ENCODE measurements at places on chromosomes 2 and 18.

- no peak for DNase-seq
These were observed 41.3 kb upstream of the KCNE4 start for GRCh38 chr2:223010641-223011040.

DNA sequence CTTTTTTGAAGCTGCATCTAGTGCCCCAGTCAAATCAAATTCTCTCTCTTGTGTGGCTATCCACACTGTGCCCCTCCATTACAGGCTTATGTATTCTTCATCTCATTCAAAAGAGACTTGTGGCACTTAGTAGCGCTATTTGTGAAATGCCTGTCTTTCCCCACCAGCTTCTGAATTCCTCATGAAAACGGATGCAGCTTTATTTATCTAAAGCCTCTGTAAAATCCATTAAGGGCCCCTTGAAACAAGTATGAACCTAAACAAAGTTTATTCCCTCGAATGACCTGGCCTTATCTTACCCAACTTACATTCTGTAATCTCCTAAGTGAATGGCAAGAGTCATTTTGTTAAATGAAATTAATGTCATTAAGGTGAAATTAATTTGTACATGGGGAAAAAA lies 417.4 kb upstream of the PIK3C3 start:
- DNase-seq: no peak

- DNase-seq: peak; percentile 48
These were observed 84.6 kb downstream of the NRP2 start for GRCh38 chr2:205766779-205767359.

DNA sequence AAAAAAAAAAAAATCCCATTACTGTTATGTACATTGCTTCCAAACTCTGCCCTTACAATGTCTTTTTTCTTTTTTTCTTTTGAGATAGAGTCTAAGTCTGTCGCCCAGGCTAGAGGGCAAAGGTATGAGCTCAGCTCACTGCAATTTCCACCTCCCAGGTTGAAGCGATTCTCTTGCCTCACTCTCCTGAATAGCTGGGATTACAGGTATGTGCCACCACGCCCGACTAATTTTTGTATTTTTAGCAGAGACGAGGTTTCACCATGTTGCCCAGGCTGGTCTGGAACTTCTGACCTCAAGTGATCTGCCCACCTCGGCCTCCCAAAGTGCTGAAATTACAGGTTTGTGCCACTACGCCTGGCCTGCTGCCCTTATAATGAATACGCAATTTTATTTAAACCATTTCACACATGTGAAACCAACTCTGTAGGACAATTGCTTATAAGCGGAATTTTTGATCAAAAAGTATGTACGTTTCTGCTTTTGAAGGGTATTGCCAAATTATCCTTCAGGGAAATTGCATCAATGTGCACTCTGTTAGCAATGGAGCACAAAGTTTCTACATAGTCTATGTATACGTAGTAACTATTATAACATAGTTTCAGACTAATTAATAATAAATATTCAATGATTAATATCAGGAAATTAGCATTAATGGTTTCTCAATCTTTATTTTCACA lies 55.7 kb upstream of the ACTR3 start:
- DNase-seq: no peak

DNA sequence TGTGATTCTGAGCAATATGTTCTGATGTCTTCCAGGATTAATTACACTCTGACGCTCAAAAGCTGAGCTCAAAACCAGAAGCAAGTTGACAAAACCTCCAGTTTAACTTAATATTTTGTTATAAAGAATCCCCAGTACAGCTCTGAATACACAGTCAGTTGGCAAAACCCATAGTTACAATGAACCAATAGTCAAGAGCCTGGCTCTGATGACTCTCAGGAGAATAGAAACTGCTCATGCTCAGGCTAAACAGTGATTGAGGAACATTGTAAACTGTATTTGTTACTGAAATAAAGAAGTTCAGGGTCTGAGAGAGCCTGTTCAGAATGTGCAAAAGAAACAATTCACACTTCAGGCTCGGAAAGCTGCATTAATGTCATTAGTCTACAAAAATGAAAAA lies 1565.9 kb downstream of the SUCLG1 start:
- DNase-seq: no peak

- no peak for DNase-seq
These were observed 72.1 kb downstream of the GLI2 start for GRCh38 chr2:120807751-120808150.

GRCh38 chr2:133711806-133712205 lies 143.5 kb upstream of the NCKAP5 start:
- DNase-seq: no peak

- DNase-seq: peak; percentile 35
These were observed 909 bp downstream of the TMEM87B start for GRCh38 chr2:112055730-112056625.

- no peak for DNase-seq
These were observed 25.3 kb downstream of the GNAL start for GRCh38 chr18:11714244-11714918.

- DNase-seq: no peak
These were observed 10.1 kb downstream of the RAMP1 start for GRCh38 chr2:237869343-237870102.

GRCh38 chr2:204483608-204484081 lies 61.6 kb upstream of the PARD3B start:
- no peak for DNase-seq

GRCh38 chr18:12007063-12007462 lies 25.8 kb downstream of the IMPA2 start:
- DNase-seq: no peak

DNA sequence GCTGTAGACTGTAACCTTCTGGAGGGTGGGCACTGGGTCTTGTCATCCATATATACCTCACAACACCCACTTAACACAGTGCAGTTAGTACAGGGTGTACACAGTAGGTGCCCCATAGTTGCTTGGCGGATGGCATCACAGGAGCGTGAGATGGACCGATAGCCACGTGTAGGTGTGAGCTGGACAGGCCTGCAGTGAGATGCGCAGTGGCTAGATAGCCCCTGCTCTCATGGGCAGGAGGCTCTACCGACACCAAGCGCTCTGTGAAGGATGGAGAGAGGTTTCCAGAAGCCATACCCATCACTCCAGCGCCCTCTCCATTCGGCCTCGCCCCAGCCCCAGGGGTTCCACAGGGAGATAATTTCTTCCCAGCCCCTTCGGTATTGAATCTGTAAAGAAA lies 49.5 kb downstream of the CAPN13 start:
- no peak for DNase-seq

DNA sequence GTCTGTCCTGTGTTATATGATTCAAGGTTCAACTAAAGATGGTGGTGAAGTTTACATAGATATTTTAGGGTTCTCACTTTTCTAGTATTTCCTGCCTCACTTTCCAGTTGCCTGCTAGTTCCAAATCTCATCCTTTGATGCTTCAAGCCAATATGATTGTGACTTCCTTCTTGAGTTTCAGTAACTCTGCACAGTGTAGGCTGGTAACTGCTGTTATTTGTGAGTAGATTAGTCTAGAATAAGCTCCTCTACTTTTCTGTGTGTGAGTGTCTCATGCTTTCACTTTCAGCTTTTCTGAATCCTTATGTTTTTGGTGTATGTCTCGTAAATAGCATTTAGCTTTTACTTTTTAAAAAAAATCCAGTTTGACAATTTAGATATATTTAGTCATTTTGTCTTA lies 42.6 kb downstream of the GALNT1 start:
- no peak for DNase-seq

DNA sequence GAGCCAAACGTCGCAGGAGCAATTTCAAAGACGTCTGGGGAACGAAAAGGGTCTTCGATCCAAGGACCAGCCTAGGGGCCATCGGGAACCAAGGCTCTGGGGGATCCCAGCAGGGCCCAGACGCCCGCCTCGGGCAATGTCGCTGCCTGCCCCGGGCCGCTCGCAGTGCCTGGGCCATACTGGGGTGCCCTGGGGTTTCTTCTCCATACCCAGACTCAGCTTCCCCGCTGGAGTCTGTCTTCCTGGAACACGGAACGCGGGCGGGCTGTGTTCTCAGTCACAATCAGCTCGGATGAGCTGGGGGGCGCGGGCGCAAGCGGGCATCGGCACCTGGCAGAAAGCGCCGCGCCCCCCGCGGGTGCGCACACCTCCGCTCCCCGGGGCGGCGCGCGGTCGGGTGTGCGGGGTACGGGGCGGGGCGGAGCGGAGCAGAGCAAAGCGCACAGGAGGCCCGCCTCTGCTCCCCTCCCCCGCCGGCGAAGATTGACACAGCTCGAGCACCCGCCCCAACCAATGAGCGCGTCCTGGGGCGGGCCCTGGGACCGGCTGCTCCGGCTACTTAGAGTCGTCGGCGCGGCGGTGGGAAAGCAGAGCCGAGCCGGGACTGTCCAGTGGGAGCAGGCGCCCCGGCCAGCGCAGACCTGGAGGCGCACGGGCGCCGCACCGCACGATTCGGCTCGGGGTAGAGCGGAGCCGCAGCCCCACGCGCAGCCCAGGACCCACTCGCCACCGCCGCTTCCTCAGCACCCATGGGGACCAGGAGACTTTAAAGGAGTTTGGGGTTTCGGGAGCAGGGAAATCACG lies at the start of gene LRATD1:
LRATD1 (plus strand) TSS at position 585 of the 804 bp plus-strand sequence. CDS start 1,263 bp downstream, outside the sequence.
- DNase-seq: no peak

GRCh38 chr18:51569153-51569552 lies 371.7 kb upstream of the MEX3C start:
- DNase-seq: no peak

DNA sequence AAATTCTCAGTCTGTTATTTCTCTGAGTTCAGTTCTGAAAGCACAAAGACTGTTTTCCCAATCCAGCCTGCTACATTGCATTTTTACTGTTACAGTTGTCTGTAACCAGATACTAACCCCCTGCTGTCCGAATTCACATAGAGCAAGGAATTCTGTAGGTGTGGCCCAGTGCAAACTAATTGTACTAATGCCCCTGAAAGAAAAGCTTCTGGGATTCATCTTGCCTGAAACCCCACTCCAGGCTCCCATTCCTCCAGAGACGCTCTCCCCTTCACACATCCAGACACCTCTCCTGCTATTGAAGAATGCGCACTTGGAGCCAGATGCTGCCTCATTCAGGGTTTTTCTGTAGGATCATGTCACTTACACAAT lies 127.0 kb downstream of the TTC32 start:
- DNase-seq: no peak

- no peak for DNase-seq
These were observed 327.1 kb downstream of the NCKAP5 start for GRCh38 chr2:133241224-133241571.

GRCh38 chr18:623761-624620 lies 27.2 kb downstream of the CLUL1 start:
- peak; percentile 60 for DNase-seq

DNA sequence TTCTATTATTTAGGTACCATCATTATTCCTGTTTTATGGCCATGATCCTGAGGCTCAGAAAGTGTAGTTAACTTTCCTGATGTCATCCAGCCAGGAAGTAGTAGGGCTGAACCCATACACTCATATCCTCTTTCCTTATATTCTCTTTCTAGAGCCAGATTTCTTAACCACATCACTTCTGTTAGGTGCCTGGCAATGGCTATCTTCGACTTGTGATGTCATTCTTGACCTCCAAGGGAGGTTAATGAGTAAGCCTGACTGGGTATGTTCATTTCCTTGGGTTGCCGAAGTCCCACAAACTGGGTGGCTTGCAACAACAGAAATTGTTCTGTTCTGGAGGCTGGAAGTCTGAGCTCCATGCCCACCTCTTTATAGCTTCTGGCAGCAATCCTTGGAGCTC lies 43.4 kb downstream of the ITGB6 start:
- no peak for DNase-seq
